ENCODE measurements at places on chromosomes 4 and X.
A peak's percentile ranks its signal among the peaks of the same experiment; 100 is the strongest.

DNA sequence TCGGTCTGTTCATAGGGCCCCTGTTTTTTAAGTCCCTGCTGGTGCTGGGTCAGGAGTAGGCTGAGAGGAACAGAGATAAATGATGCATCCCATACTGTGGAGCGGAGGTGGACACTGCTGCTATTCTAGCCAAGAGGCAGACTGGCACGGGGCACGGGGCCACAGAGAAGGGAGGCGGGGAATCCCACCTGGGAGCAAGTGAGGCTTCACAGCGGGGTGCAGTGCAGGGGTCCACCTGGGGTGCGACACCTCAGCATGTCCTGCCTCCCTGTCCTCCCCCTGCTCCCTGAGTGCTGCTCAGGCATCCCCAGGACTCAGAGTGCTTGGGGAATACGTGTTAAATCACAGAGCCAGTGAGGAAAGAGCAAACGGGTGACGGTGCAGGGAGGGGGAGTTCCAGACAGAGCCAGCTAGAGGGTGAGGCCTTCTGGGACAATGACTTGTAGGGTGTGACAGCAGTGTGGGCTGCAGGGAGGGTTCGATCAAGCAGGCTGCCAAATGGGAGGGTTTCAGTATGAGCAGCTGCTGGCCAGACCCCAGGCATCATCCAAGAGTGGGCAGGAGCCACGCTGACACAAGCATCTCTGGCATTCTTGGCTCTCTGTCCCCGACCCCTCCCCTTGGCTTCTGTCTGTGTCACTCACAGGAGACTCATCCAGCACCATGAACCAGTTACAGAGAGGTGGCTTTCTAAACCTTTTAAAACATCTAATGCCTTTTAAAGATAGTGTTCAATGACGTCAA, 13.7 kb upstream of the HTRA3 start:
- peak; percentile 27 for DNase-seq

DNA sequence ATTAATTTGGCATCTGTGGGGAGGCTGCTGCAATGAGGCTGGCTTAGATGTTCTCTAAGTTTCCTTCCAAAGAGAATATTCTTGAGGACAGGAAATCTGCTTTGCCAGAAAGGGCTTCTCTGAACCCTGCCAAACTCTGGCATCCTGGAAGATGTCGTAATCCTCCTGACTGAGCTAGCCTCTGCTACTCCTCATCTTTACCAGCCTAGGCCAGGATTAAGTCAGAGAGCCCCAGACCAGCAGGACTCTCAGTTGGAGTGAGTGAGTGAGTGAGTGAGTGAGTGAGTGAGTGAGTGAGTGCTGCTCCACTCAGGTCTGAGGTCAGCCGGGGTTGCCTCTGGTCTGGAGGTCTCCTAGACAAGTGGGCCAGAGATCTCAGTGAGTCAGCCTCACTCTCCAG, 104.9 kb upstream of the SOD3 start:
- DNase-seq: no peak

DNA sequence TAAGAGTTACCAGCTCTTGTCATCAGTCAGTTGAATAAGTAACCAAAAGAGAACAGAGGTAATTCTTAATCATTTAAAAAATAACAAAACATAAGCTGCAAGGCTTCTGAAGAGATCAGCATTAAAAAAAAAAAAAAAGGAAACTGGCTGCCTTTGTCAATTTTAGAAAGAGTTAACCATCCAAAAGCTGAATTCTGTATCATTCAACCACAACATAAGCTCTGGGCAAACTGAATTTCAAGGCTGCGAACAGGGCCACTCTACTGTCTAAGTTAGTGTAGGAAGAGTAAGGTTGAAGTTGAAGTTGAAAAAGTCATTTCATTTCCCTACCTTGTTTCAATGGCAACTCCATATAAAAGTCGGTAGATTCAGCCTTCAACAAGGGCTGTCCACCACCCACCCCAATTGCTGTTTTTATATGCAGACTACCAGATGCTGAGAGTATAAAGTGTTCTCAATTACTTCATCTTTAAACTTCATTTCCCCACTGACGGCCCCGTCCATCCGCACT, 1.1 kb upstream of the LIN54 start:
- DNase-seq: no peak

DNA sequence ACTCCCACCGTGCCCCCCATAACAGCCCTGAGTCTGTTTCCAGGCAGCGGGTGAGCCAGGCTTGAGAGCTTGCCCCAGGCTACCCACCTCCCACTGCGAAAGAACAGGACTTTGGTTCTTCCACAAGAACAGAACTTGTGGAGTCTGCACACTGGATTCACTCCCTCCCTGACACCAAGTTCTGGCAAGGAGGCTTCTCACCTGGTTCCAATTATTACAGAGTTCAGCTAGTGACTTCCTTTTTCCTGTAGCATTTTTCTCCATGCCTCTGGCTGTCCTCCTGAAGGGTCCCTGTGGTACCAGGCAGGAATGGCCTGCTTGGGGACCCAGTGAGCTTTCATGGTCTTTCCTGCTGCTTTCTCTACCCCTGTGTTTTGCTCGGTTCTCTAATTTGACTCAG, 208.6 kb upstream of the SFRP2 start:
- no peak for DNase-seq

DNA sequence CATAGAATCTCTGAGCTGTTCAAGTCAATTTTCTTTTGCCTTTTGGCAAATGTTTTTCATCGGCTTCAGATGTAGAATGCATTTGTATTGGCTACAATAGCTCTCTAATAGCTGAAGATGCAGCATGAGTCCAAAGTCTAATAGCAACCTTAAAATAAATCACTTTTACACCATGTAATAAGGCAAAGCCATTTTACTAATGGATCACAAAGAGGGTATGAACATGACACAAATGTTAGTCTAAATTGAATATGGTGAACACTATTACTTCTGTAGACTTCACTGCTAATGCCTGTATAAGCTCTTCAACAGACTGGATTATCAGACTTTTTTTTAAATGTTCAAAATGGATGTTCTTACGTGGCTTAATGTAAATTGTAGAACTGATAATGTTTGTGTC, 645.3 kb downstream of the TLL1 start:
- DNase-seq: no peak

GRCh38 chrX:96924581-96924980, 40.9 kb downstream of the RPA4 start:
- no peak for DNase-seq

DNA sequence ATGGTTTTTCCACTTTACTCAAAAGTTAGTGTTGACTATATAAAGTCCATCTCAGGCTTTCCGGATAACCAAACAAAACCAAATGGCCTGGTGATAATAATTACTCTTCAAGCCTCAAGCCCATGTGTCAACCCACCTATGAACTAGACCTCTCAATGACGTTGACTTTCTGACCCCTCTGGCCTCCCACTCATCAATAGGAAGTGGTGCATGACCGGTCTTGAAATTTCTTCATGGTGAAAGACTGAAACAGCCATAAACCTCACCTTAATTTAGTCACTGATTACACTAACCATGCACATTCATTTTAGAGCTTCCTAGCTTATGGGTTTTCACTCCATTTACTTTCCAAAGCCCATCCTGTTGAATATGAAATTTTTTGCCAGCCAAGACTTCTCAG, 276.0 kb downstream of the KLHL13 start:
- DNase-seq: no peak

GRCh38 chr4:40564815-40565483, 64.7 kb downstream of the RBM47 start:
- no peak for DNase-seq

- no peak for DNase-seq
Measured at GRCh38 chr4:41537292-41537890, 566 bp upstream of the LIMCH1 start.

All from NCI-H1694 (cell line).